ENCODE measurements at places on chromosomes 5 and 9. TPM values are rescaled to one million over a fixed set of nuclear protein-coding genes. Genes with fewer than 3 reads are reported as not detected.
A peak's percentile ranks its signal among the peaks of the same experiment; 100 is the strongest.

PPP2R2B gene
- 1.2 TPM for total RNA-seq

SPINK6 gene
- total RNA-seq = not detected

DIPK1B gene
- 17.7 TPM for total RNA-seq

NOXA1 gene
- 6.5 TPM for total RNA-seq

FBP2 gene
- total RNA-seq = not detected

STOML2 gene
- 59.4 TPM for total RNA-seq

IL4 gene
- not detected for total RNA-seq

PCDHB11 gene
- total RNA-seq = 2.0 TPM

- no peaks in the 10 kb centered on the region for H3K4me1 ChIP-seq
- H3K27me3 ChIP-seq = peaks cover 14% of the 10 kb centered on the region
- H3K4me3 ChIP-seq = no peak overlapping the region
- no peak for DNase-seq
Observed at GRCh38 chr5:171810227-171810626, 24.6 kb downstream of the SMIM23 start.

DNA sequence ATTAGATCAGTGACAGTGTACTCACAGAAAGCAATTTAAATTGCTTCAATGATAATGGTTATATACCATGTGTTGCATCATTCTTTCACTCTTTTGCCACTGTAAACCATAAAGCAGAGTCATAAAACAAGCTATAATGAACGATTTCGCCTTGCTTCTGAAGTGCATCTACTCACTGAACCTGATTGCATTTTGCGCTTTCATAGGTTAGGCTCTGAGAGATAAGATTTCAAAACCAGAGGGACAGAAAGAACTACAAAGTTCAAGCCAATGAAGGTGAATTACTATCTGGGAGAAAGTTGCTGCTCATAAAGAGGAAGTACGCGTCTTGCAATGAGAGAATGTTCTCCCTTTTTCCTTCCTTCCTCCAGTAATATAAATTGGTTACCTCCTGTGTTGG lies 412.7 kb downstream of the CETN3 start:
- no peaks in the 10 kb centered on the region for H3K4me1 ChIP-seq
- H3K36me3 ChIP-seq = no peaks in the 10 kb centered on the region

DNA sequence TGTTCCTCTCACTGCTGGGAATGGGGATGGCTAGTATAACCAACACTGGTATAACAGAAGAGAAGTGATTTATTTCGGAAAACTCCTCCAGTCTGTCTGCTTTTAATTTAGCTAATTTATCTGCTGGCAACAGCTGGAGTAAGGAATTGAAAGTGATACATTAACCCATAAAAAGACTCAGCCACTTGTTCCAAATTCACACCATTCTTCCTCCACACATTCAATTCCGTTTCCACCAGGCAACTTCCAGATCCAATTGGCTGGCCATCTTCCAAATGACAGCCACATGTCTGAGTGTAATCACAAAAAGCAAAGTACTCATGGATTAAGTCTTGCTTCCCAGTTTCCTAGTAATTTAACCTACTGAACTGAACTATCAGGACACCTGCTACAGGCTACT lies 77.1 kb upstream of the RETREG1 start:
- H3K4me1 ChIP-seq = no peaks in the 10 kb centered on the region
- no peak overlapping the region for H3K4me3 ChIP-seq
- no peaks in the 10 kb centered on the region for H3K27me3 ChIP-seq

- peaks cover 16% of the 10 kb centered on the region for H3K27me3 ChIP-seq
- H3K4me1 ChIP-seq = no peaks in the 10 kb centered on the region
- peak within 1 kb of the TSS; percentile 60 for H3K27ac ChIP-seq
- no peak for DNase-seq
Observed at GRCh38 chr5:84384604-84385575, at the start of gene EDIL3. TSS of gene EDIL3 (minus strand) at chr5:84384880. CDS start at chr5:84384374, 506 bp downstream.

DNA sequence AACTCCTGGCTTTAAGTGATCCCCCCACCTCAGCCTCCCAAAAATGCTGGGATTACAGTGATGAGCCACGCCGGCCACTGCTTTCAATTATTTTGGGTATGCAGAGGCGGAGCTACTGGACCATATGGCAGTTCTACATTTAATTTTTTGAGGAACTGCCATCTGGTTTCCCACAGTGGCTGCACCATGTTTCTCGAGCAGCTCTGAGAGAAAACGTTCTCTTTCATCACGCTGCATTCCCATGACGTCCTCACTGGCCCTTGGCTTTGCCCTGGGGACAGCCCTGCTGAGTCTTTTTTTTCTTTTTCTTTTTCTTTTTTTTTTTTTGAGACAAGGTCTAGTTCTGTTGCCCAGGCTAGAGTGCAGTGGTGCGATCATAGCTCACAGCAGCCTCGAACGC lies 35.5 kb upstream of the GRHPR start:
- no peak for DNase-seq
- H3K27me3 ChIP-seq = no peaks in the 10 kb centered on the region
- no peak overlapping the region for H3K4me3 ChIP-seq
- H3K27ac ChIP-seq = no peak overlapping the region
- no peaks in the 10 kb centered on the region for H3K4me1 ChIP-seq

DNA sequence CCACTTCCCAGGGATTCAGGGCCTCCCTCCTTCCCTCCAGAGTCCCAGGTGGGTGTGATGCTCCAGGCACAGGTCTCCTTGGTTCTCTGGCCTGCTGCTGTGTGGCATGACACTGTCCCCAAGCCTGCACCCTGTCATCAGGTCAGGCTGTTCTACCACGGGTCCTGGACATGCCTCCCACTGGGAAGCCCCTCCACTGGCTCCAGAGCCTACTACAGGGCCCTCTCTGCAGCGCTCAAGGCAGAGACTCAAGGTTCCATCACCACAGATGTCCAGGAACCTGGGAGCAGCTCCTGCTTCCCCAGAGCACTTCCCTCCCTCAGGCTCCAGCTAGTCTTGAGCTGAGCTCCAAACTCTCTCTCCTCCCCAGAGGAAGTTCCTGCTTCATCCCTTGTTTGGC lies 237.3 kb downstream of the PBX3 start:
- H3K27ac ChIP-seq = no peak overlapping the region
- DNase-seq = no peak
- H3K4me1 ChIP-seq = no peaks in the 10 kb centered on the region
- H3K27me3 ChIP-seq = no peaks in the 10 kb centered on the region

DNA sequence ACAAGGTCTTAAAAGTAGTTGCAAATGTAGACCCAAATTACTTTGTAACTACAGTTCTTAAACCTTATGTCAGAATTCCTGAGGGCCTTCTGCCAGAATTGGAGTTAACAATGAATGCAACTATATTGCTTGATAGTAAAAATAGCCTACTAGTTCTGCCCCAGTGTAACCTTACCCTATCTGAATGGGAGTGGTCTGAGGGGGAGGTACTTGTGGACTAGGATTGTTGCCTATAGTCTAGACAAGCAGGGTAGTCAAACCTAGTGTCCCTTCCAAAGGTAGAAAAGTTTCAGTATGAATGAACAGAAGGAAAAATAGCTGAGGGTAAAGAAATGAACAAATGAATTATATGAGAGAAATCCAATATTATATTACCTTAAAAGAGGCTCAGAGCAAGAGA lies 242.2 kb downstream of the PJA2 start:
- H3K36me3 ChIP-seq = no peaks in the 10 kb centered on the region
- H3K27ac ChIP-seq = no peak overlapping the region
- H3K4me3 ChIP-seq = no peak overlapping the region
- no peaks in the 10 kb centered on the region for H3K27me3 ChIP-seq
- DNase-seq = no peak
- no peaks in the 10 kb centered on the region for H3K4me1 ChIP-seq

DNA sequence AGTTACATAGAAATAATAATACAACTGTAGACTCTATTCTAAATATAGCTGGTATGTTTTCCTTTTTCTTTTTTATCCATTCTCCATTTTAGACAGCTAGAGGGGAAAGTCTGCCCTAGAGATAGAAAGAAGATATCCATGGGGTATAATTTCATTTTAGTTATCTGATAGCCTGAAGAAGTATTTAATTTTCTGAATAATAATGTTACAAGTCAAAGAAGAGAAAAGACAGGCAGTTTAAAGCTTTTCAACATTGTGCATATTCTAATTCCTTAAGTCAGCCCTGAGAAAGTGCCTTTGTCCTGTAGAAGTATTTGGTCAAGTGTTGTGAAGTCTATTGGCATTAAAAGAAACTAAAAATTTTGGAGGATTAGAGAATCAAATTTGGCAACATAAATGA lies 2.5 kb upstream of the VCAN start:
- H3K36me3 ChIP-seq = no peaks in the 10 kb centered on the region
- H3K27ac ChIP-seq = no peak overlapping the region
- H3K27me3 ChIP-seq = peaks cover 35% of the 10 kb centered on the region
- no peak for DNase-seq

DNA sequence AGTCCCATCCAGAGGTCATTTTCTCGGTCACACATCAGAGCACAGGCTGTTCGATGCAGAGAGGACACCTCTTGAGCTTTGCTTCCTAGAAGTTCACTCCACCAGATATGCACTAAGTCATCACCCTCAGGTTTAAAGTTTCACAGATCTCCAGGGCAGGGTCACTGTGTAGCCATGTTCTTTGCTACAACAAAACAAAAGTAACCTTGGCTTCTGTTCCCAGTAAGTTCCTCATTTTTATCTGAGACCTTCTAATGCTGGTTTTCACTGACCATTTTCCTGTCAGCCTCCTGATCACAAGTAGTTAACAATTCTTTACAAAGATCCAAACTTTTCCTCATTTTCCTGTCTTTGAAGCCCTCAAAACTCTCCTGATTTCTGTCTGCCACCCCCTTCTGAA lies 97.5 kb upstream of the CTSV start:
- H3K4me3 ChIP-seq = no peak overlapping the region
- H3K27ac ChIP-seq = no peak overlapping the region
- no peaks in the 10 kb centered on the region for H3K27me3 ChIP-seq
- H3K4me1 ChIP-seq = no peaks in the 10 kb centered on the region
- H3K36me3 ChIP-seq = no peaks in the 10 kb centered on the region
- DNase-seq = no peak

DNA sequence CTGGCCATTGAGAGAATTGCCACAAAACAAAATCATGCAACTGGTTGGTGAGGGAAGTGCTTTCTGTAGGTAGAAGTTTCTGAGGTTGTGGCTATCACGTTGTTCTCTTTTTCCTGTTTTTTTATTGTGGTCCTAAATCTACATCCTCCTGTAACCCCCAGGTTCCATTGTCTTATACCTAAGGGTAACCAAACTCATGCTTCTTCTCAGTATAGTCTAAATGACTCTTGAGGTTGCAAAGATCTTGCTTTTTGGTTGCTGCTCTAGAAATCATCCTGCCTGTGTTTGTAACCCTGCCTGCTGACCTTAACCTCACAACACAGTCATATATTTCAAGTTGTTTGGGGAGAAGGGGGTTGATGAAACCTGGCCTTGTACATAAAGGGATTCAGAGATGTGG lies 273.1 kb downstream of the CD180 start:
- H3K4me3 ChIP-seq = no peak overlapping the region
- no peaks in the 10 kb centered on the region for H3K36me3 ChIP-seq
- H3K27me3 ChIP-seq = no peaks in the 10 kb centered on the region
- no peaks in the 10 kb centered on the region for H3K4me1 ChIP-seq
- no peak for DNase-seq

DNA sequence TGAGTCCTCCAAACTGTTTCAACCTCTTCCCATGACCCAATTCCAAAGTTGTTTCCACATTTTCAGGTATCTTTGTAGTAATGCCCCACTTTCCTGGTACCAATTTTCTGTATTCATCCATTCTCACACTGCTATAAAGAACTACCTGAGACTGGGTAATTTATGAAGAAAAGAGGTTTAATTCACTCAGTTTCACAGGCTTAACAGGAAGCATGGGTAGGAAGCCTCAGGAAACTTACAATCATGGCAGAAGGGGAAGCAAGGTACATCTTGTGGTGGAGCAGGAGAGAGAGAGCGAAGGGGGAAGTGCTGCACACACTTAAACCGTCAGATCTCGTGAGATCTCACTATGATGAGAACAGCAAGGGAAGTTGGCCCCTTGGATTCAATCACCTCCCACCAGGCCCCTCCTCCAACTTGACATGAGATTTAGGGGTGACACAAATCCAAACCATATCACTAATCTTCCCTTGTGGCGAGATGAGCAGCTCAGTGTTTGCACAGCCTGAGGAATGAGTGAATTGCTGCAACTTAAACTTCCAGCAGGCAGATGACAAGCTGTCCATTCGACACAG lies 42.9 kb downstream of the TRIP13 start:
- H3K27ac ChIP-seq = no peak overlapping the region
- H3K4me3 ChIP-seq = no peak overlapping the region
- no peaks in the 10 kb centered on the region for H3K27me3 ChIP-seq
- no peak for DNase-seq
- peaks cover 7% of the 10 kb centered on the region for H3K4me1 ChIP-seq

GRCh38 chr5:165209101-165209727 lies 1703.8 kb downstream of the MAT2B start:
- no peaks in the 10 kb centered on the region for H3K36me3 ChIP-seq
- no peak overlapping the region for H3K4me3 ChIP-seq
- H3K4me1 ChIP-seq = no peaks in the 10 kb centered on the region
- H3K27ac ChIP-seq = no peak overlapping the region

GRCh38 chr9:88236511-88237478 lies 98.5 kb upstream of the SPATA31C2 start:
- no peak for DNase-seq
- no peaks in the 10 kb centered on the region for H3K36me3 ChIP-seq
- H3K4me1 ChIP-seq = peaks cover 8% of the 10 kb centered on the region
- H3K4me3 ChIP-seq = no peak overlapping the region

DNA sequence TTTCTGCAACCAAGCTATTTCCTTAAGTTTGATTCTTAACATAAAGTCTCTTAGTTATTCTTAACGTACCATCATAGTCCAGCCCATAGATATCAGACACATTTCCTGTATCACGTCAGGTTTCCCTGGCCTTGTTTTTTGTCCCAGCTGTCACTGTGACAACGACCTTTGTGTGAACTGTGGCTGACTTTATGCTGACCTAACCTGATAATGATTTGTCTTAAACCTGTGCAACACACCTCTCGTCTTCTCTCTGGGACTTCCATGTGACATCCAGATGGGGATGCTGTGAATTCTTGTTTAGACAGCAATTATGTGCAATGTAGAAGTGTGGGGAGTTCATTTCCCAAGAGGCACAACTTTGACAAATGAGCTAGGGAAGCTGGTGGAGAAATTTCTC lies 662.8 kb downstream of the PTPRD start:
- no peak for DNase-seq
- no peaks in the 10 kb centered on the region for H3K4me1 ChIP-seq
- no peaks in the 10 kb centered on the region for H3K36me3 ChIP-seq
- no peak overlapping the region for H3K4me3 ChIP-seq
- H3K27me3 ChIP-seq = no peaks in the 10 kb centered on the region
- no peak overlapping the region for H3K27ac ChIP-seq

DNA sequence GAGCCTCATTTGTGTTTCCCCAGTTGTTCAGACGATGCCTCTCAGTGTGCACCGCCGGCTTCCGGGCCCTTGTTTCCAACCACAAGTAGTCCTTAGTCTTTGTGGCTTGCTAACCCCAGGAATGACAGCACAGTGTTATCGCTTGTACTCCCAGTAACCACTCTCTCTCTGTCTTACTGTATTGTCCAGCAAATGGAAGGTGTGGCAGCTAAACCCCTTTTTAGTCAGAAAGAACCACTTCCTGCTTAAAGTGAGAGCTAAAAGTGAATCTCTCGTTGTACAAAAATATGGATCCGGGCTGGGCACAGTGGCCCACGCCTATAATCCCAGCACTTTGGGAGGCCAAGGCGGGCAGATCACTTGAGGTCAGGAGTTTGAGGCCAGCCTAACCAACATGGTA lies 61.3 kb downstream of the ENC1 start:
- no peaks in the 10 kb centered on the region for H3K36me3 ChIP-seq
- H3K4me1 ChIP-seq = peaks cover 19% of the 10 kb centered on the region
- no peak overlapping the region for H3K4me3 ChIP-seq
- no peak overlapping the region for H3K27ac ChIP-seq
- no peak for DNase-seq
- H3K27me3 ChIP-seq = no peaks in the 10 kb centered on the region

Measured in upper lobe of right lung (tissue), 1 donor.